HuH-7.5 (cell line): ENCODE measurements at places on chromosomes 7 and 10.

DNA sequence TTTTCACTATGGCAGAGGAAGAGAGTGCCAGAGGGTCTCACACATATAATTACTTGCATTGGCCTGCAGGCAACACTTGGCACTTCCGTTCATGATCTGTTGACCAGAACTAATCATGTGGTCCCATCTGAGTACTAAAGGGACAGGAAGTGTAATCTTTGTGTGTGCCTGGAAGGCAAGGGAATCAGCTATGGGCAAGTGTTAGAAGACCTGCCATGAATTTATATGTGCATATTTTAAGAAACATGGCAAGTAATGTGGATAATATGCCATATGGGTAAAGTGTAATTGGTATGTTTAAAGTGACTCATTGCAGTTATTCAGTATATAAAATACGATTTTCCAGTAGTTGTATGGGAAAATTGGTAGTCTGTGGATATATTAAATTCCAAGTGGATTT, 46.1 kb downstream of the CCSER2 start:
- DNase-seq, result no peak

DNA sequence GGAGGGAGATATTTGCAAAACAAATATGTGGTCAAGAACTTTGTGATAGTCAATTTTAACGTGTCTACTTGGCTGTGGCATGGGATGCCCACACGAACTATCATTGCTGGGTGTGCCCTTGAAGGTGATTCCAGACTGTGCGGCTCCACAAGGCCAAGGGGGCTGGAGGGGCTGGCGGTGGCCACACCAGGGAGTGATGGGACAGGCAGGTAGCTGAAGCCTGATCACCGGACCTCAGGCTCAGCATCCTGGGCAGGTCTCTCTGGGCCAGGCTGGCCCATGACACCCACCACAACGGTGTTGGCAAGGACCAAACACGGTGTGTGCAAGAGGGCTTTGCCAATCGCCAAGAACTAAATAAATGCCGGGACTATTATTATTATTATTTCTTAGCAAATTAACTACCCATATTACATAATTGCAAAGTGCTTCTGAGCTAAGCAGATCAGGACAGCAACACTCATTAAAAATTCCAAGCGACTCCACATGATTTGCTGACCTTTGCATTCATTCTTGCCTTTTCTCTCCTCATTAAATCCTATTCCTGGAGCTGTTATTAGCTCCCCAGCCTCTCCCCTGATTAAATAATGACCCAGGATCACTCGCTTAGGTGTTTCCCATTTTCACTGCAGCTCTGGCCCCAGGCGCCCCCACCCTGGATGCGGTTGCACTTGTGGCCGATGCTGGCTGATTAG, 35.4 kb upstream of the PPP2R2D start:
- DNase-seq, result no peak

DNA sequence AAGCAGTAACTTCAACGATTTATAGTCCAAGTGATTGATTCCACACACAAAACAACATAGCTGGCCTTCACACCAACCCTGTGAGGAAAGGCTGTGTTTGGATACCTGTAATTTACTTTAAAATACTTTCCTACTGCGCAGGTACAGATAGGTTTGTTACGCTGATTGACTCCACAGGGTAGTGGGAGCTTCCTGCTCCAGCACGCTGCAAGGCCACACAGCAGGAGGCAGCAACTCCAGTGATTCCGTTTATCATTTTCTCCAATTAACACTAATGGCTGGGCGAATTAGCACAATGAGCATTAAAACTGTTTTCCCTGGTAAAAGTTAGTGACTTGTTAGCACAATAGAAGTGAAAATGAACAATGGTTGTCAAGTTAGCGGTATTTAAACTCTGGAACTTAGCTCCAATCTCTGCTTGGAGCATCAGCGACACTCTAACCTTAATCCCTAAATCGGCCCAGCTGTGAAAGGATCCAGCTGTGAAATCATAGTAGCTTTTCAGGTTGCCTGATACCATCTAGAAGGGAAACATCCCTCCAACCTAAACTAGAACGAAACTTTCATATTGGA, 959 bp downstream of the DCLRE1C start:
- DNase-seq, result no peak

DNA sequence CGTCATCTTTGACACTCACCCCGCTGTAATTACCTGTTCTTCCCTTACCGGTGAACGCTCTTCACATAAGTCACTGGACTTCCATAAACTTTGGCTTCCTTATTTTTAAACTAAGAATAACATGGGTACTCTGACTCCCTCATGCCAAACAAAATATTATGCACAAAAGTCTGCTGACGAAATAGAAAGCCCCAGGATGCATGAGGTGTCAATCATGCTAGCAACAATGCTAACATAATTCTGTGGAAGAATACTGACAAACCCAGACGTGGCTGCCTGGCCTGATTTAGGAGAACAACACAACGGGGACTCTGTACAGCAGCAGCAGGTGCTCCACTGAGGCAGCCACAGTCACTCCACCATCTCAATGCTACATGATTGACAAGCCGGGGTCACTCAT, 137.5 kb downstream of the CCDC71L start:
- DNase-seq, result no peak

- no peak for DNase-seq
Observed at GRCh38 chr10:4918236-4918635, 45.0 kb upstream of the AKR1C1 start.

DNA sequence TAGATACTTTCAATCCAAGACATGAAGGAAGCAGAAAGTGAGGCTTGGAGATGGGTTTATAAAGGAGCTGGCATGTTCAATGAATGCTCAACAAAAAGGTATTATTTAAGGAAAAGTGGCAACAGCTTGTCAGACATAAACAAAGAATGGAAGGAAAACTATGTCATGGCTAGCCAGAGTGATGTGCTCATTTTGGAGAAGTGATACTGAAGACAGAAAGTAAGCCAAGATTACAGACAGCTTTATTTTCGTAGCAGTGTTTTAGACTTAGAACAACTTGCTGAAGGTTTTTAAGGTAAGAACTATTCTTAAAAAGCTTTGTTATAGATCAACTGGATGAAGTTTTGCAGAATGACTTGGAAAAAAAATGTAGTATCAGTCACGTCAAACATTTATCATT, 160.5 kb upstream of the FERD3L start:
- no peak for DNase-seq

DNA sequence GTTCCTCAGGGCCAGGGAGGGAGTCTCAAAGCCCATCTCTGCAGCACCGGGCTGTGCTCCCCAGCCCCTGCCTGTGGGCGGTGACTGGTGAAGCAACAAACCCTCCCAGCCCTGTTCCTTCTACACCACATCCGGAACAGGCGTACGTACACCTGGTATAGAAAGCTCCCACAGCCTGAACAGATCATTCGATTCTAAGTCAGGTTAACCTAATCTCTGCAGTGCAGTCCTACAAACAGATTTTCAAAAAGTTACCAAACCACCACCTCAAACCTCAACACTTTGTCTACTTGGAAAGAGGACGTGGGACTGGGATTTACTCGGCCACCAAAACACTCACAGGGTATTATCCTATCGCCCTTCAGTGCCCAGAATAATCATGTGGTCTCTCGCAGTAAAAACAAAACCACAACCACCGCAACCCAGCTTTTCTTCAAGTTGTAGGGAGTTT, 238.4 kb downstream of the DIP2C start:
- no peak for DNase-seq

- no peak for DNase-seq
Observed at GRCh38 chr10:132205650-132206376, 19.1 kb downstream of the DPYSL4 start.

DNA sequence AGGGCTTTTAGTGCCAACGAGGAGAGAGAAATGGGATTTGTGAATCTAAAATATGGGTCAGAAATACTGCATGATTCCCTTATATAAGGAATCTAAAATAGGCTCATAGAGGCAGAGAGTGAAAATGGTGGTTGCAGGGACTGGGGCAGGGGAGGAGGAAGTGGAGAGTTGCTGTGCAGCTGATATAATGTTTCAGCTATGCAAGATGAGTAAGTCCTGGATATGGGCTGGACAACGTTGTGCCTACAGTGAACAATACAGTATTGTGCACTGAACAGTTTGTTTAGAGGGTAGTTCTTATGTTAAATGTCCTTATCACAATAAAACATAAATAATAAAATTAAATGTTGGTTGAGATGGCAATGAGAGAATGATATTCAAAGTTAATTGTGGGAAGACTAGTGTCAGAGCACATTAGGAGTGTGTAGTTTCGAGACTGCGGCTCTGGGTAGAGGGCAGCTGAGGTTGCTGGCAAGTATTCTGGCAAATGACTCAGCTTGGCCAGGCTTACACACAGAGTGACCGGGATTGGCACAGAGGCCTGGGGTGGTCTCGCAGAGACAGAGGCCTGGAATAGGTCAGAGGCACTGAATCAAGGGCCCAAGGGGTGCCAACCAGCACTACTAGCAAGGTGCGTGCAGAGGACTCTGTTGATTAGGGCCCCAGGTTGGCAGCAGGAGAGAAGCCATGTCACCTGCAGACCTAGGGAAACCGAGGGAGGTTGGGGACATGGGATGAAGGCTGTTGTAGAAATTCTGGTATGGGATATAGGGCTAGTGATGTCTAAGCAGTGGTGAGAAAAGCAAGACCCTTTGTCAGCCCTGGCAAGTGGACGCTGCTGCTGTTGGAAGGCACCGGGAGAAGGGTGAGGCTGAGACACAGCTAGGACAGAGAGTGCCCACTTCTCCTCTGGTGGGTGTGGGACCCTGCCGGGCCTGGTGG, 2.8 kb upstream of the DEPP1 start:
- no peak for DNase-seq

DNA sequence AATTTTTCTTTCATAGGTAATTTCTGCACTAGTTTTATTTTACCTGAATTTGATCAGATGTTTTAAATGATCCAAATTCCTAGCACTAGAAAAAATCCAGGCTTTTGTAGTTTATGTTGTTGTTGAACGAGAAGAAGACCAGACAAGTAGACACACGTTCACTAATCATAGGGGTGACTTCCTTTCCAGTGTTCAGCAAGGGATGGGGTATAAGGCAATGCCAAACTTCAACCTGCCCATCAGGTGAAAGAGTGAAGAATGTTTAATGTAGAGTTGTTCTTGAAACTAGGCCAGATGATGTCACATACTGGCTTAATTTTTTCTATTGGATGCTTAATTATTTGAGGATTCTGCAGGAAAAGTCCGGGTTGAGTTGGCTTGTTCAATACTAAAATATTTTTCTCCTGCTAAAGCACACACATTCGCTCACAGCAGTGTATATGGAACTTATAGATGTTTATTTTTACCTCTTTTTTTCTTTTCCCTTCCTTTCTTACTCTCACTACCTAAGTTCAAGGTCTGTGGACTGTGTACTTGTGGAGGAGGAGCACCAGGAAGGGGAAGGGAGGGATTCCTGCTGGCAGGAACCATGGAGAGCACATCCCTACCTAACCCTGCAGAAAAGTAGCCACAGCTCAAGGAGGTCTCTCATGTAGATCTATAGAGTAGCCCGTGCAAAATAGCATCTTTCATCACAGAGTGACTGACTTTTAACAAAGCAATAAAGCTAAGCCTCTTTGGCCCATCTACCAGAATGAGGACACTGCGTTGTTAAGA, 23.1 kb upstream of the AKR1E2 start:
- DNase-seq, result no peak

DNA sequence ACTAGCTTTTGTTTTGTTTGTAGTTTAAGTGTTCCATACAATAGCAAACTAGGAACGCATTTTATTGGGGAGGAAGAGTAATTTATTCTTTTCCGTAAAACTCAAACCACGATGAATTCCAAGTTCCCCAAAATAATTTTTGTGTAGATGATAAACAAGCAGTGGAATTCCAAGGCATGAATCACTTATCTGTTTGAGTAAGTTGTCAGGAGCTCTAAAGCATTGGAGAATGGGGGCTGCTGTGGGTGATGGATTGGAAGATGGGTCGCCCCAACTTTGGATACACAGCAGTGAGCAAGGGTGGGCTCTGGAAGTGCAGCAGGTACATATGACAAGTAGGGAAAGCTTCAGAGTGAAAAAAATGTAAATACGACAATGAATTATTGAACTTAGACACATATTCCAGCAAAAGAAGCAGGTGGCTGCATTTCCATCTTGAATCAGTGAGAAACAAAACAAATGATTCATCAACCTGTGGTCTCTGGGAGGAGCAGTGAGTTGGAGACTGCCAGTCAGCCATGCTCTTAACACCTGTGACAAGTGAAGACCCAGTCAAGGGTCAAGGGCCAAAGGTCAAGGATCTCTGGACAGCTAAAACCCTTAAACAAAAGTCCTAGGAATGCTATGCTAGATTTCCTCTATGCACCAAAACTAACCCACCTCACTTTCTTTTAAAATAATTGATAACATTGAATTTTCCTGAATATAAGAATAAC, 34.2 kb upstream of the ADRB1 start:
- DNase-seq, result no peak

GRCh38 chr7:115618676-115619075, 411.9 kb downstream of the TFEC start:
- DNase-seq, result no peak
